ENCODE measurements at places on chromosomes 6 and 20. TPM values are rescaled to one million over a fixed set of nuclear protein-coding genes. Genes with fewer than 3 reads are reported as not detected.

TMEM30A gene
- 82.9 TPM for total RNA-seq

APOM gene
- 2.0 TPM for total RNA-seq

RBM39 gene
- 125 TPM for total RNA-seq

SAMD3 gene
- total RNA-seq, result not detected

TMEM14A gene
- total RNA-seq, result 29.8 TPM

TINAG gene
- total RNA-seq, result not detected

IL17F gene
- not detected for total RNA-seq

RARS2 gene
- total RNA-seq, result 27.3 TPM

SLC17A1 gene
- not detected for total RNA-seq

EEF1A2 gene
- total RNA-seq, result not detected

TNFRSF21 gene
- 121 TPM for total RNA-seq

THEMIS gene
- total RNA-seq, result not detected

CASS4 gene
- 4.0 TPM for total RNA-seq

OR2W1 gene
- not detected for total RNA-seq

OTOR gene
- not detected for total RNA-seq

TMC2 gene
- total RNA-seq, result not detected

NMBR gene
- total RNA-seq, result not detected

TMEM170B gene
- total RNA-seq, result 0.98 TPM

TP53TG5 gene
- not detected for total RNA-seq

CDH22 gene
- total RNA-seq, result not detected

HLA-DQB1 gene
- not detected for total RNA-seq

RNF144B gene
- 0.64 TPM for total RNA-seq

C6orf15 gene
- 0.49 TPM for total RNA-seq

CALHM6 gene
- total RNA-seq, result 2.8 TPM

SPATS1 gene
- total RNA-seq, result not detected

RNF182 gene
- total RNA-seq, result 0.12 TPM

CALHM4 gene
- not detected for total RNA-seq

MYLK4 gene
- 0.81 TPM for total RNA-seq

THBD gene
- total RNA-seq, result 4.2 TPM

MCCD1 gene
- total RNA-seq, result not detected

SMLR1 gene
- not detected for total RNA-seq

ZC3H12D gene
- 0.10 TPM for total RNA-seq

SOBP gene
- 13.7 TPM for total RNA-seq

MICB gene
- total RNA-seq, result 2.2 TPM

CRISP2 gene
- not detected for total RNA-seq

OR2J3 gene
- total RNA-seq, result not detected

MTHFD1L gene
- total RNA-seq, result 19.3 TPM

ECT2L gene
- total RNA-seq, result 0.20 TPM

OOEP gene
- total RNA-seq, result not detected

CLVS2 gene
- under 0.01 TPM for total RNA-seq

ZNFX1 gene
- total RNA-seq, result 29.8 TPM

LAMP5 gene
- total RNA-seq, result not detected

SYNDIG1 gene
- 0.19 TPM for total RNA-seq

RUNX2 gene
- total RNA-seq, result 4.4 TPM

ADGRF4 gene
- total RNA-seq, result 0.94 TPM

TFAP2D gene
- total RNA-seq, result not detected

TAF4 gene
- total RNA-seq, result 7.1 TPM

C4B gene
- 46.6 TPM for total RNA-seq

SLC23A2 gene
- total RNA-seq, result 12.4 TPM

UBE3D gene
- total RNA-seq, result 4.6 TPM

SUMO4 gene
- total RNA-seq, result 0.19 TPM
